Heart left ventricle (tissue), 16 donors: ENCODE measurements at places on chromosomes 4 and X. TPM values are rescaled to one million over a fixed set of nuclear protein-coding genes. Genes with fewer than 3 reads are reported as not detected.

GRCh38 chrX:103846386-103846785 lies 14.3 kb upstream of the RAB9B start:
- DNase-seq = no peak

DNA sequence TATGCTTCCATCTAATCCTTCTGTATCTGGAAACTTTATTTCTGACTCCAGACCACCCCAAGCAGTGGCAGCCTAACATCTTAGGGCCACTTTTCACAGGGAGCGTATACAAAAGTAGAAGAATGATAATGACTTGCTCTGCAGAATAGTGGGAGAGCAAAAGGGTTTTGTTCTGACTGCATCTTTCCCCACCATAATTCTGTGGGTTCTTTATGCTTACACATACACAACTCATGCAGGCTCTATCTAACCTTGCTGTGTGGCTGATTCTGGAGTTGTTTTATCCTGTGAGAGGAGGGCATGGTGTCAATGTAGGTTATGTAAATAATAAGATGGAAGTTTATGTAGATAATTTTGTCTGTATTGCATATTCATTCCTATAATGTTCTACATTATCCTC lies 42.4 kb upstream of the NDNF start:
- no peak for DNase-seq

DNA sequence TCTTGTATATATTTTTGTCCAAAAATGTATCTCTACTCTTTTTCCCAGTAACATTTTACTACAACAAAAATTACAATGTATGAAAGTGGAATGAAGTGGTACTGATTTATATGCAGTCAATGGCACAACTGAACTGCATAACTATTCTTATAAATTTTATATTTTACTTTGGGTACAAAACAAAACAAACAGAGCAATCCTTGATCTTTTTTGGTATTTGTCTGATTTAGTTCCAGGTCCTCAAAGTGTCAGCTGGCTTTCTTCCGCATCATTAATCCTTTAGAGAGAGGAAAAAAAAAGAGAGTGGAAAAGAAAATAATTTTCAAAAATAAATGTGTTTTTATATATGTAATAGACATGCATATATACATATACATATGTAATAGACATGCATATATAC lies 252.4 kb upstream of the SLIT2 start:
- DNase-seq = no peak

GRCh38 chrX:35380808-35381700 lies 417.1 kb upstream of the MAGEB16 start:
- DNase-seq = no peak

GRCh38 chr4:56630876-56631666 lies 50.0 kb downstream of the HOPX start:
- no peak for DNase-seq

DNA sequence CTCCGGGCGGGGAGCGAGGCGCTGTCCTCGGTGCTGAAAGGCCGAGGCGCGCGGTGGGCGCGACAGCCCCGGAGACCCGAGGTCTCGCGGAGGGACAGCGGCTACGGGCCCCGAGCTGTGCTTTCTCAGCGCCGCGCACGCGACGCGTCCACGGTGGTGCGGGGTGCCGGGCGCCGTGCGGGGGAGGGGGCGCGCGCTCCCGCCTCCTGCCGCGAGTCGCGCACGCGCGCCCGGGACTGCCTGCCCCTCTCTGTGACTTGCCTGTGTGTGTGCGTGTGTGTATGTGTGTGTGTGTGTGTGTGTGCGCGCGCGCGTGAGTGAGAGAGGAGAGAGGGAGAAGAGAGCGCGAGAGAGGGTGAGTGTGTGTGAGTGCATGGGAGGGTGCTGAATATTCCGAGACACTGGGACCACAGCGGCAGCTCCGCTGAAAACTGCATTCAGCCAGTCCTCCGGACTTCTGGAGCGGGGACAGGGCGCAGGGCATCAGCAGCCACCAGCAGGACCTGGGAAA lies at the start of gene GRIA2:
GRIA2 (plus strand) TSS at position 358 of the 511 bp plus-strand sequence. CDS start 315 bp downstream, outside the sequence.
- DNase-seq = peak; percentile 34

DNA sequence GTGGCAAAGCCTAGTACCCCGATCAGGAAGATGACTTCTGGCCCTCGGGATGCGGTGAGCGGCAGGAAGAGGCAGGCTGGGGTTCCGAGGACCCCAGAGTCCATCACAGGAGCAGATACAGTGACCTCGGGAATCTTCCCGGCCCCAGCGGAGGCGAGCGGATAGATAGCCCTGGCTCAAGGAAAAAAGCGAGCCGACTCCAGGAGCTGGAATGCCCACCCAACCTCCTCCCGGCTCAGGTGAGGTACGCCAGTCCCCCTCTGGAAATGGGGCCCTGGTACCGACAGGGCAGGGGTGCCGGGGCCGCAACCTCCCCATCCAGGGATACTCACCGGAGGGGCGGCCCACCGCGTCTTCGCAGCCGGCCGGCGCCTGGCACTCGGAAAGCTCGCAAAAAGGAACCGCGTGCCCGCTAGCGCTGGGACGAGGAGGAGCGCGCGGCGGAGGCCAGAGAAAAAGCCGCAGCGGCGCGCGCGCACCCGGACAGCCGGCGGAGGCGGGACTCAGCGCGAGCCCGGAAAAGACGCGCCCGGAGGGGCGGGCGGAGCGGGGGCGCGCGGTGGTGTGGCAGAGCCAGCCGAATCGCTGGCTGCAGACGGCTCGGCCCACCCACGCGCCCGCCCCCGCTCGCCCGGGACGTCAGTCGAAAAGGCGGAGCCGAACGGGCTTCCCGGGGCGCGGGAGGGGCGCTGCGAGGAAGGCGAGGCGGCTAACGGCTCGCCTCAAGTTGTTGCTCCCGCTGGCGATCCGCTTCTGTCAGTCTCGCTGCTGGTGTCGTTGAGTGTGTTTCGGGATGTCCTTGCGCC lies at the start of gene ACSL4:
ACSL4 (minus strand) TSS at position 451 of the 806 bp plus-strand sequence. CDS start 49,894 bp downstream, outside the sequence.
- peak; percentile 93 for DNase-seq

GRCh38 chr4:181301735-181302710 lies 941.2 kb upstream of the TENM3 start:
- DNase-seq = no peak

GRCh38 chr4:13240066-13240465 lies 244.1 kb downstream of the RAB28 start:
- no peak for DNase-seq

DNA sequence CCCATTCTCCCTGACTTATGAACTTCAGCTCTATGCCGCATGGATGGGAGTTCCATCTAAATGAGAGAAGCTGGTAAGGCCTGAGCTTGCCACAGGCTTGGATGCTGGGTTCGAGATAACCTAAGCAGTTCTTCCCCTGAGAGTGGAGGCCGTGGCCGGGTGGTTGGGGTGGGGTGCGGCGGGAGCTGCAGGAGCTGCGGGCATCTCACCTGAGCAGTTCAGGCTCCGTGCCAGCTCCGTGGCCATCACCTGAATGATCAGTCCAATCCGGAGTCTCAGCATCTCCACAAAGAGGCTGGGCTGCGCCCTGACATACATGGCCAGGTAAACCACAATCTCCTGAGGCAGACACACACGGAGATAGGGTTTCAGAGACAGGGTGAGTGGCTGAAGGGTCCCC lies 77.6 kb downstream of the PHKA2 start:
- DNase-seq = no peak

GRCh38 chr4:141782205-141782604 lies 145.8 kb downstream of the IL15 start:
- DNase-seq = no peak

DNA sequence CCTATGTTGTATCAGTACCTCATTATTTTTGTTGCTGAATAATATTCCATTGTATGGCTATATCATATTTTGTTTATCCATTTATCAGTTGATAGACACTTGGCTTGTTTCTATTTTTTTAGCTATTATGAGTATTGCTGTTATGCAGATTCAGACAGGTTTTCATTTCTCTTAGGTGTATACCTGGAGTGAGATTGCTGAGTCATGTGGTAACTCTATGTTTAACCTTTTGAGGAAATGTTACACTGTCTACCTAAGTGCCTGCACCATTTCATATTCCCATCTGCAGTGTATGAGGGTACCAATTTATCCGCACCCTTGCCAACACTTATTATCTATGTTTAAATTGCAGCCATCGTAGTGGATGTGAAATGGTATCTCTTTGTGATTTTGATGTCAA lies 43.0 kb upstream of the SH3RF1 start:
- no peak for DNase-seq

Gene FAT1
- total RNA-seq = 54.4 TPM

- peak; percentile 79 for DNase-seq
Observed at GRCh38 chr4:76585897-76586360, 150.9 kb downstream of the SHROOM3 start.

DNA sequence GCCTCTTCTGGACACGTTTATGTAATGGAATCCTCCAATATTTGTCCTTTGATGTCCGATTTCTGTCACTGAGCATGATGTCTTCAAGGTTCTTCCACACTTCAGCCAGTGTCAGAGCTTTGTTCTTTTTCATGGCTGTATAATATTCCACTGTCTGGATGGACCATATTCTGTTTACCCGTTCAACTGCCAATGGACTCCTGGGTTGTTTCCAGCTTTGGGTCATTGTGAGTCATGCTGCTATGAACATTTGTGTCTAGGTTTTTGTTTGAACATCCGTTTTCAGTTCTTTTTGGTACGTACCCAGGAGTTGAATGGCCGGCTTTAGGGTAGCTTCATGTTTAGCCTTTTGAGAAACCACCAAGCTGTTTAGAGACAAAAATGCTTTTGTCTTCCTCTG lies 93.2 kb downstream of the SHOX start:
- no peak for DNase-seq

DNA sequence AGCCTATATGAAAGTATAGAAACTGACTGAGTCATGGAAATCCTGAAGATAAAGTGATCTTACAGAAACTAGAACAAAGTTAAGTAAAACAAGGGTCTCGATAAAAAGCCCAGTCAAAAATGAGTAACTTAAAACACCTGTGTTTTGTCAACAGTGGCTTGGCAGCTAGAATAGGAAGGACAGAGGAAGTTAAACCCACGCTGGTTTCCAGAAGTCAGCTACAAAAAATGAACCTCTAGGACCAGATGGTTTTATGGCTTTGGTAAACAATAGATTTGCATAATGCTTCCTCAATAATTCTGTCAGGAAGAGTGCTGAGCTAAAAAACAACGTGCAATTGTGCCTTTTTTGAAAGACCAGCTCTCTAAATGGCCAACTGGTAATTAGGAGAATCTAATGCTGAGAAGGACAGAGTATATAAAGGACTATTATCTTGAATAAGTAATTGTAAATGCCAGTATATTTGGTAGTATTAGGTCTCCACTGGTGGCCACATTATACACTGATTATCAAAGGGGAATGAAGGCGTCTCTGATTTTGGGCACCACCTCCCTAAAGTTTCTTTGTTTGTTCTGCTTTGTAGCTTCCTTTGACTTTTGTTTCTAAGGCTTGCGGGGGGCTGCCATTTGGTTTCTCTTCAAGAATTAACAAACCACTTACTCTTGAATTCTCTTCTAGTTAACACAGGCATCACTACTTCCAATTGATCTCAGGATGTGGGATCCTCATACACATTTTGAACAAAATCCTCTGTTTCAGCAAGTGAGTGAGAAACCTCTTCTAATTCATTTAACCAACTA lies 72.2 kb upstream of the PPP3CA start:
- DNase-seq = no peak

- DNase-seq = no peak
Observed at GRCh38 chrX:17550011-17550410, 175.0 kb downstream of the NHS start.

- DNase-seq = no peak
Observed at GRCh38 chrX:71671043-71671780, 3.9 kb downstream of the LOC101059915 start.

- DNase-seq = no peak
Observed at GRCh38 chr4:4430492-4431195, 43.7 kb downstream of the NSG1 start.
